WERI-Rb-1 (cell line): ENCODE measurements at places on chromosomes 16 and 17.

DNA sequence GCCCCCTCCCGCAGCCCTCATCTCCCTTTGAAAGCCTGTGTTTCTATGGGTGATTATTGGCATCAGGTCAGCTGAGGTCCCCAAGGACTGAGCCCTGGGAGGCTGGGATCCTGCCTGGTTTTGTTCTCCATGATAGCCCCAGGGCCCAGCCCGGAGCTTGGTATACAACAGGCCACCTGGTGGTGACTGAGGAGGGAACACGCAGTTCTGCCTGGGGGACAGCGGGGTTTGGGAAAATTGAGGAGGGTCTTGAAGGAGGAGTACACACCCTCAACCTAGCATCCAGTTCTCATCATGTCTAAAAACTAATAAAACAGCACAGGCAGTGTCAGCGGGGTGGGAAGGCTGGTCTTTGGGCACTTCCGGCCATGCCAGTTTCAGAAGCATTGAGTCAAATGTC is 335.1 kb downstream of the CPPED1 start:
- DNase-seq: no peak

DNA sequence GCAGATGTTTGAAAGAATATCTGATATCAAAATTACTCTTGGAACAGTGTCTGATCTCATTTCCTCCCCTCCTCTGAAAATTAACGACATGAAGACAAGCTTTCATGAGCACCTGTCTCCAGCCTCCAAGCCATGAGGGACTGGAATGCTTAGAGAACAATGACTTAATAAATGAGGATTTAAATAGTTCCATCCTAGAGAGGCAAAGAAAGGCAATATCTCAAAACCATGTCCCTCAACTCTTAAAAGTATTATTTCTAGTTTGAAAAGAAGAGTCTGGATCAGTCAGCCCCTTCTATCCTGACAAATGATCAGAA is 137.5 kb downstream of the ANKFN1 start:
- DNase-seq: no peak

DNA sequence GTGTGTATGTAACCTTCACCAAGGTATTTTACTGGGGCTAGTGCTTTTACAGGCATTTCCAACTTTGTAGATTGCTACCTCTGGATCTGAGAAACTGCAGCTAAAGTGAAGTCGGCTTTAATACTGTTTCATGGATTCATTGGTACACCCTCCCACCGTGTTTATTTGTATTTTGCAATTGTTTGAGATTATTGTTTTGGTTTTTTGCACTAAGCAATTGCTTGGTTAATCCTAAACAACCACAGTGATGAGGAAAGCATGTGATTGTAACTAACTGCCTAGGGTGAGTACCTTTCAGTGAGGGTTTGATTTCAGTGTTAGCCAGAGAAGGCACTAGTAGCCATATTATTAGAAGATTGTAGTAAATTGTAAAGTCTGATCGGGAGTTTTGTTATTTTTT is 3.3 kb downstream of the LUC7L3 start:
- DNase-seq: no peak

DNA sequence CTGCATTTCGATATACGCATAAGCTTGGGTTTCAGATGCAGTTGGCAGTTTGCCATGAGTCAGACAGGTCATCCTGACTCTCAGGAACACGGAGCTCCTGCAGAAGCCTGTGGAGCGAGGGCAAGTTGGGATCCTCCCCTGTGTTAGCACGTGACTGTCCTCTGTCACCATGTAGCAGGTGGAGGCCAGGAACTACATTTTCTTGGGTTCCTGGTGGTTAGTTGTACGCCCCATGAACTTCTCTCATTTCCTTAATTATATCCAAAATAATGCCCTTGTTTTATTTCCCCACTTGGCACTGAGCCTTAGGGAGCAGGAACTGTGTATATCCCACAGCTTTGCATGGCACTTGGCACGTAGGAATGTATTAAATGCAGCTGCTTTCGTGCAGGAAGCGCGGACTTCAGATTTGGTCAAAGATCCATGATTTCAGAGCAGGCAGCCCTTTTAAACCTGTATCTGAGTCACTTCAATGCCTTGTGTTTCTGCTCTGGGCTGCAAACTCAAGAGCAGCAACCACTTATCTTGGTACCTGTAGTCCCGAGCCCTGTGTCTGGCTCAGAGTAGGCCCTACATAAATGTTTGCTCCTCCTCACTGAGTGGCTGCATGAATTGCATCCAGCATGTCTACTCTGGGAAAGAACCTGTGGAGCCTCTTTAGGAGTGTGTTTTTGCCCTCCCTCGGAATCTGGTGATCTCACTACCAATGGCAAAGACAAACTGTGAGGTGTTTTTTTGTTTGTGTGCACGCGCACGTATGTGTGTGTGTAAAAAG is 428.4 kb downstream of the MAF start:
- DNase-seq: no peak

GRCh38 chr16:64534180-64534780 is 587.6 kb downstream of the CDH11 start:
- DNase-seq: no peak

DNA sequence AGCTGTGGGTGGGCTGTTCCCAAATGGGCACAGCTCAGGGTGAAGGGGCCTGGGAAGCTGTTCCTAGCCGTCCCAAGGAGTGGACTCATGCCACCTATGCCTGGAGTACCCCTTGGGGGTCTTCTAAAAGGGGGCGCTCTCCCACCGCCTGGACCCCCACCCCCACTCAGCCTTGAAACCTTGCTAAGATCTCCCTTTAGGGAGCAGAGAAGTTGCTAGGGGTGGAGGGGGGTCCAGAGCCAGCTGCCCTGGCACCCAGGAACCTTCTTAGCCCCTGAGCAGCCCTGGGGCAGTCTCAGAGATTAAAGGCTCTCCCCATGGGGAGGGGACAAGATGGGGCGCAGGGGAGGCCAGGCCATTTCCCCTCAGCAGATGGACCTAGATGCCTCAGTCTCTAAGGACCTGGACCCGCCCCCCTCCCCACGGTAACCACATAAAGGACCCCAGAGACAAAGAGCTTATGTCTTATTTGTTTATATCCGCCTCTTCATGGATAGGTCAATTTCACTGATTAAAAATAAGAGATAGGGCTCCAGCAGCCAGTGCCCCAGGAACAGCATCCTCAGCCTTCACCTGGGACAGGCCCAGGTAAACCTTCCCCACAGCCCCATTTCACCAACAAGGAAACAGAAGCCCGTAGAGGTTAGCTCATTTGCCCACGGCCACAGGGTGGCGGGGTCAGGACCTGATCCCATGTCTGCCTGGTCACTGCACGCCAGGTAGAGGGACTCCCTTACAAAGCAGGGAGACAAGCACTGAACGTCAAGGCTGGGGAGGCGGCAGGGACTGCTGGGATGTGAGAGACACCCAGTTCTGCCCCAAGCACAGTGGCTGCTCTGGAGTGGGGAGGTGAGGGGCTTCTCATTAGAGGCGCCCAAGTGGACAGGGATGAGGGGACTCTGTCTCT is 3.4 kb downstream of the MTSS2 start:
- DNase-seq: no peak

GRCh38 chr16:684961-685696 is 995 bp upstream of the JMJD8 start:
- DNase-seq: no peak

DNA sequence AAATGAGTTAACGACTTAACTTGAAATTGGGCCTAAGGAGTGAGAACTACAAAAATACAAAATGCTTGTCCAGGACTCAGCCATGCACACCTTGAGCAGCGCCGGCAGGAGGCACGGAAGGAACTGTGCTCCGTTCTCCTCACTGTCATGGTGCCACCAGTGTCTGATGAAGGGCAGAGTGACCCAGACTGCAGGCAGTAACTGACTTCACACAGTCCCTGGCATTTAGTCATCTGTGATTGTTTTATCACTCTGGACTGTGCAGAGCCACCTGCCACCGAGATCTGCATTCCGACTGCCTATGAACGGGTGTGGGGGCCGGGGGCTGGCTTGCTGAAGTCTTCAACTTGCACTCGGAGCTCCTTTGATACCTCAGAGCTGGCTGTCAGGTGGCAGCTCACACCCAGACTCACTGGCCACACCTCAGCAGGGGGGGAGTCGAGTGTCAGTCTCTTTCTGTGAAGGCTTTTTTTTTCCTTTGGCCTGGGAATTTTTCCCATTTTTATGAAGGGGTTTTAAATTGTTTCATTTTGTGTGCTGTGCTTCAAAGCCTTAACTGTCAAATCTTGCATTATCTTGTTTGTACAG is 20.2 kb upstream of the ENDOV start:
- DNase-seq: no peak

DNA sequence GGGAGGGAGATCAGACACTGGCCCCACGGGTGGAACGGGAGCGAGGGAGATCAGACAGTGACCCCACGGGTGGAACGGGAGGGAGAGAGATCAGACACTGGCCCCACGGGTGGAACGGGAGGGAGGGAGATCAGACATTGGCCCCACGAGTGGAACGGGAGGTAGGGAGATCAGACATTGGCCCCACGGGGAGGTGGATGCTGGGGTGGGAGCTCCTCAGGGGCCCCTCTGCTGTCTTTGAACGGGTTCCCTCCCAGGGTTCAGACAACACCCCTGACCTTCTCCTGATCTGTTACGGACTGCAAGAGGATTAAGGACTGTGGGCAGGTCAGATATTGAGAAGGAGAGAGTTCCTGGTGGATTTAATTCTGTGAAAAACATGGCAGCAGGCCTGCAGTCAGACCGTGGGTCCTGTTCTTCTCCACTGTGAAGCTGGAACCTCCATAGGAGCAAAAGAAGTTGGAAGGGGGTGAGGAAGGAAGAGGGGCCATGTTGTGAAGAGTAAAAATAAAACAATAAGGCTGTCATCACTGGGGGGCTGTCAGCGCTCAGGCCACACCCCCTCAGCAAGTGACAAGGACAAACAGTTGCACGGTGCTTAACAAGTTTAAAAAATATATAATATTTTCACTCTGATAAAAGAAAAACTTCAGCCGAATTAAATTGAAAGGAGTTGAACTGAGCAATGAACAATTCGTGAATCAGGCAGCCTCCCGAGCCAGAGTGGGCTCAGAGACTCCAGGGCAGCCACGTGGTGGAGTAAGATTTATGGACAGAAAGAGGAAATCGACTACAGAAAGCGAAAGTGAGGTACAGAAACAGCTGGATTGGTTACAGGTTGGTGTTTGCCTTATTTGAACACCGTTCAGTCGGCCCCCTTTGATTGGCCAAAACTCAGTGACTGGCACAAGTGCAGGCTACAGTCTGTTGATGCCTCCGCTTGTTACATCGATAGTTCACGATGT is 348.7 kb upstream of the TNRC6C start:
- no peak for DNase-seq

DNA sequence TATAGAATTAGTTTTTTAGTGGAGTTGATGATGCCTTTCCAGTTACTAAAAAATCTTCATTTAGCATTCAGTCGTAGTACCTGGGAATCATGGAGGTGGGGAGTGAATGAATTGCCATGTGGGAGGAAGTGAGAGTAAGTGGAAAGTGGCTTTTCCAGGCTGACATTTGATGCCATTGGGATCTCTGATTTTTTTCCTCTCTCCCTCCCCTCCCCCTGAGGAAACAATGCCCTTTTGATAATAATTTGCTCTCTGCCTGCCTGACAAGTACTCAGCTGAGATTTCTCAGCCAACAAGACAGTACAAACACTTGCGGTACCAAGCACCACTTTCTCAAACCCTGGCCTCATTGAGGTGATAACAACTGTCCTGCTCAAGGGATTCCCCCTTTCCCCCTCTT is 2.2 kb downstream of the UBE2Z start:
- DNase-seq: no peak

- DNase-seq: peak; percentile 79
Observed at GRCh38 chr16:2009791-2010510, at the start of gene ZNF598. Gene ZNF598, minus strand, starts transcription at chr16:2009821.

DNA sequence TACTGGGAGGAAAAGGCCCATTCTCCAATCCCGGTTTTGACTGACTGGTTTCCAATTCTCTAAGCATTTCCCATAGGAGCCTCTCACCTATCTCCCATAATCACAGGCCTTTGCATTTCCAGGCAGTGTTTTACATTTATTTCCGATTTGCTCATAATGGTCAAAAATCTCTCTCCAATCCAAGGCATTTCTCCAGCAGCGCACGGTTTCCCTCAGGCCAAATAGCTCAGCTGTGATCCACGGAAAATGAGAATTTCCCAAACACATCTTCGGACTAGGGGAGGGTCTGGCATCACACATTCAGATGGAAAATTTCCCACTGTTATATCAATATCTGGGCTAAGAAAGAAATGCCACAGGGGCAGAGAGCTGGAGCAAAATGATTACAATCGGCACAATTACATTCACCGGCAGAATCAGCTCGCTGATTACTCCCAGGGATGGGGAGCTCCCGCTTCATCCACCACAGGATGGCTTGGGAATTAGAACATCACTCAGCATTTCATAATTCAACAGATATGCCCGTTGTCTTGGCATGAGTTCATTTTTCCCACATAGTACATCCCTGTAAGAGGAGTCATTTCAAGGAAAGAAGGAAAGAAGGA is 6.7 kb downstream of the PIPOX start:
- DNase-seq: no peak

- DNase-seq: no peak
Observed at GRCh38 chr16:68076560-68076959, 8.6 kb upstream of the NFATC3 start.

- DNase-seq: no peak
Observed at GRCh38 chr17:50922107-50922506, 56.0 kb upstream of the TOB1 start.

DNA sequence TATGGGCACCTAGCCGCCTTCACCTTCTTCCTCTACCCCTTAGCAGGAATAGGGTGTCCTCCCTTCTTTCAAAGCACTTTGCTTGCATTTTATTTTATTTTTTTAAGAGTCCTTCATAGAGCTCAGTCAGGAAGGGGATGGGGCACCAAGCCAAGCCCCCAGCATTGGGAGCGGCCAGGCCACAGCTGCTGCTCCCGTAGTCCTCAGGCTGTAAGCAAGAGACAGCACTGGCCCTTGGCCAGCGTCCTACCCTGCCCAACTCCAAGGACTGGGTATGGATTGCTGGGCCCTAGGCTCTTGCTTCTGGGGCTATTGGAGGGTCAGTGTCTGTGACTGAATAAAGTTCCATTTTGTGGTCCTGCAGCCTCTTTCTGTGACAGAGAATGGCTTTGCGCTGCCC is 4.6 kb downstream of the TMUB2 start:
- DNase-seq: no peak

DNA sequence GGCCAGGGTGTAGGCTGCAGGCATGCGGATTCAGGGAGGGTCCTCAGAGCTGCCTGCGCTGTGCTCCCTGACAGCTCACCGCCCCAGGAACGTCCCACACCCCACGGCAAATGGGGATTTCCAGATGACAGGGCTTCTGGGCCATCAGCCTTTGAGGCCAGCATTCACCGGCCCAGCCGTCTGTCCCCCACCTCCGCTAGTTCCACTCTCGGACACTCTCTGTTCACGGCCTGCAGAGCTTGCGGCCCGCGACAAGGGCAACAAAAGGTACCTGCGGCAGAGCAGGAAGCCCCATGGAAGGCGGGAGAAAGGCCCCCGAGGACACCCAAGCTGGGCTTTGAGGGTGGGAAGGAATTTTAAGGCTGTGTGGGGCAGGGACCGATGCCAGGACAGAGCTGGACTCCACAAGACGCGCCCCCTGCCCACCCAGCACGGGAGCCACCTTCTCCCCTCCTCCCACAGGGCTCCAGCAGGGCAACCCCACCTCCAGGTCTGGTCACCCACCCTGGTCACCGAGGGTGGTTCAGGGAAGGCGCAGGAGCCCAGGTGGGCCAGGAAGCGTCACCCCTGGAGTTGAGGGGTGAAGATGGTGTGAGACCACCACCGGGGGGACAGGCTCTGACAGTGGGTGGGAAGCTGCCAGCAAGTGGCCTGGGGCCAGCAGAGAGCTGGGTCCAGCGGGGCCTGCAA is 5.6 kb upstream of the CYBA start:
- DNase-seq: no peak
